HuH-7 (cell line): ENCODE measurements at places on chromosomes 5 and 9.

- no peak for DNase-seq
Measured at GRCh38 chr9:105401651-105402050, 46.2 kb upstream of the FSD1L start.

GRCh38 chr5:172683645-172684471 lies 42.8 kb downstream of the NEURL1B start:
- no peak for DNase-seq

DNA sequence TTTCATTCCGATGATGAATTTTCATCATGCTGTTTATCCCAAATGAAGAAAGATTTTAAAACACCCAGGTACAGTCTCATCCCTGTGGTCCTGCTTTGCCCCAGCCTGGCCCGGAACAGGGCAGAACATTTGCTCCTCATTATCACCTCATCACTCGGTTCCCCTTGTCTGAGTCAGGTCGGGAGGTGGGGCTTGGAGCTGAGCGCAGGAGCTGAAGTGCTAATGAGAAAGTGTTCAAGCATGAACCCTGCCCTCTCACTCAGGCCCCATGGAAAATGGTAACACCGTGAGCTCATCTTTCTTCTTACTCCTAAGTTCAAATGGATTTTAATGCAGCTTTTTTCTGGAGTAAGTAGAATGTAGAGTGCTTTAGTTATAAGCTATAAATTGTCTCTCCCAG lies 466.2 kb downstream of the KDM4C start:
- no peak for DNase-seq

DNA sequence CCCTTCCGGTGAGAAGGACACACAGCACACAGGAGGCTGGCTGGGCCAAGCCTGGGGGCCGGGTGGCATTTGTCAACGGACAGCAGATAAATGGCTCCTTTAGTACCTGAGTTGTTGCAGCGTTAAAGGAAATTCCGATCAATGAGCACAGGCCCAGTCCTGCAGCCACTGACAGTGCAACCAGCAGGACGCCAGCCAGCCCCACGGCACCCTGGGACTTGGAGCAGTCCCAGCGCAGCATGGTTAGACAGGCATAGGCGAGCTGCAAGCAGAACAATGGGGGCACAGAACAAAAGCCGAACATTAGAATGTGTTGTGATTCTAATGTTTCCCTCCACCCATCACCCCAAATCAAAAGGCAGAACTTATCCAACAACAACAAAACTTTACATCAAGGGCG lies 39.3 kb downstream of the PTCH1 start:
- DNase-seq, result no peak

GRCh38 chr5:163360656-163361055 lies 76.7 kb upstream of the CCNG1 start:
- DNase-seq, result no peak

GRCh38 chr5:140568443-140569063 lies 3.9 kb downstream of the SLC35A4 start:
- no peak for DNase-seq

GRCh38 chr5:172545291-172545801 lies 91.0 kb upstream of the SH3PXD2B start:
- no peak for DNase-seq

DNA sequence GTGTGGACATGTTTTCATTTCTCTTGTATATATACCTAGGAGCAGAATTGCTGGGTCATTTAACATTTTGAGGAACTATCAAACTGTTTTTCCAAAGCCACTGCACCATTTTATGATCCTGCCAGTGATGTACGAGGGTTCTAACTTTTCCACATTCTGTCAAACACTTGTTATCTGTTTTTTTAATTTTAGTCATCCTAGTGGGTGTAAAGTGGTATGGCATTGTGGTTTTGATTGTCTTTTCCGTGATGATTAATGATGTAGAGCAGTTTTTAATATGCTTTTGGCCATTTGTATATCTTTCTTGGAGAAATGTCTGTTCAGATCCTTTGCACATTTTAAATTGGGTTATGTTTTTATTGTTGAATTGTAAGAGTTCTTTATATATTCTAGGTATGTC lies 107.0 kb downstream of the MELK start:
- DNase-seq, result no peak

DNA sequence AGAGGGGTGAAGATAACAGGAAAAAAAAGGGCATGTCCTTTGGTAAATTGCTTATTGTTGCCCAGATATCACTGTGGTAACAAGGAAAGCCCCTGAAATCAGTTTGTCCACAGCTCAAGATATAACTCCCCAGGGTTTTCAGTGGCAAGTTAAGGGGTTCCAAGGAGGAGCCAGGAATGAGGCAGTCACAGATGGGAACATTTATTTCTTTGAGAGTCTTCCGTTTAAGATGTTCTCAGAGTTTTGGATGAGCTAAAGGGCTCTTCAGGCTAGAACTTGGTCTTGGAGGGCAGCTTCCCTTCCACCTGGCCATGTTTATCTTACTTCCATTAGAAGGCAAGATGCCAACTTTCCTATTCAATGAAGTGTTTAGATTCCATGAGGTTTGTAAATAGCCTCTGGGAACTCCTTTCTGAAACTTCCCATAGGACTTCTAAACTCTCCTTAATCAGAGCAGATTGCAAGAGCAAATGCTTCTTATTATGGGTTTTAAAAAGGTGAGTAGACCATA lies 277.6 kb upstream of the TNC start:
- no peak for DNase-seq

DNA sequence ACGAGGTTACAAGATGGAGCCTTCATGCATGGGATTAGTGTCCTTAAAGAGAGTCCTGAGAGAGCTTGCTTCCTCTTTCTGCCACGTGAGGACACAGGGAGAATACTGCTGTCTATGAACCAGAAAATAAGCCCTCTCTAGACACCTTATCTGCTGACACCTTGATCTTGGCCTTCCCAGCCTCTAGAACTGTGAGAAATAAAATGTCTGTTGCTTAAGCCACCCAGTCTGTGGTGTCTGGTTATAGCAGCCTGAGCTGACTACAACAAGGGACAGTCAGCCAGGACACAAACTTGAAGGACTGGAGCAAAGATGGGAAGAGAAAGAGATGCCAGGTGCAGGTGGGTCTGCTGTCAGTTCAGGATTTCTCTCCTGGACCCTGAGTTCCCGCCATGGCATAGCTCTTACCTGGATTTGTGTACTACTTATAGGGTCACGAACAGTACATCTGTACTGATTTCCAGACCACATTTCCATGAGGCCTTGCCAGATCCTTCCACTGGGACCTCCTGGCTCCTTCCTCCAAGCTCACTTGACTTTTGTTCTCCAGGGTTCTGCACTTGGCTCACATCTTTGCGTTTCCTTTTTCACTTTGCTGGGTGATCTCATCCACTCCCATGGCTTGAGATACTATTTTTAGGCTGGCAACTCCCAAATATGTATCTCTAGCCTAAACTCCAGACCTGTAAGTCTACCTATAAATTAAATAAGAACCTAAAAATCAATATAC lies 44.9 kb upstream of the LIFR start:
- no peak for DNase-seq

DNA sequence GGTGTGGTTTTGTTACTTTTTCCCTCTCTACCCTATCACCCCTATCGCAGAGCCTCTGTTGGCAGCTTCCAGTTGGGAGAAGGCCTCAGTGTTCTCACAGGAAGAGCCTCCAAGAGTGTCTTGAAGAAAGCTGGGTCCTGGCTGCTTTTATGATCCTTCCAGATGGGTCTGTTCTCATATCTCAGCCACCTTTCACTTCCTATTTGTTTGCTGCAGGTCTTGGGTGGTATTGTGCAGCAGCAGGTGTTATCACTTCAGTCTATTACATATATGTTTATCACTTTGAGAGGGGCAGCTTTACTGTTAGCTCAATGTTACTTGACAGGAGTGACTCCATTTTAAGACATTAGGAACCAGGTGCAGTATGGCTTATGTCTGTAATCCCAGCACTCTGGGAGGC lies 59.2 kb upstream of the GDNF start:
- no peak for DNase-seq

GRCh38 chr9:98811051-98811650 lies 3.7 kb downstream of the GALNT12 start:
- no peak for DNase-seq

- DNase-seq, result no peak
Measured at GRCh38 chr5:100553209-100553608, 18.0 kb downstream of the FAM174A start.

- DNase-seq, result no peak
Measured at GRCh38 chr9:96159596-96159995, 142.4 kb downstream of the HSD17B3 start.

DNA sequence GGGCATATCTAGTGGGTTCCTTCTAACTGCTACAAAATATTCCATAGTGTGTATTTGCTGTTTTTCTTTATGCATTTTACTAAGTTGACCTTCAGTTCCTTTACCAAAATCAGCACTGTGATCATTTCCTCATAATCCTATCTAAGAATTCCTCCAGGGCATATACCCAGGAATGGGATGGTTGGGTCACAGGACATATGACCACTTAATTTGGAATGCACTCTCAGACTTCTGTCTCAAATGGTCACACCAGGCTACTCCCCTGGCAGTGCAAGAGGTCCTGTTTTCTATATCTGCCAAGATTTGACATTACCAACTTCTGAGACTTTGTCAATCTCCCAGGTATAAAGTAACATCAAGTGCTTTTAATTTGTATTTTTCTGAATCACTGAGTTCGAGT lies 63.9 kb downstream of the ADAMTS12 start:
- DNase-seq, result no peak
